ENCODE measurements at places on chromosomes 11 and 22.
A peak's percentile ranks its signal among the peaks of the same experiment; 100 is the strongest.

GRCh38 chr11:118135796-118136165 is 16.8 kb downstream of the SCN4B start:
- DNase-seq = no peak

DNA sequence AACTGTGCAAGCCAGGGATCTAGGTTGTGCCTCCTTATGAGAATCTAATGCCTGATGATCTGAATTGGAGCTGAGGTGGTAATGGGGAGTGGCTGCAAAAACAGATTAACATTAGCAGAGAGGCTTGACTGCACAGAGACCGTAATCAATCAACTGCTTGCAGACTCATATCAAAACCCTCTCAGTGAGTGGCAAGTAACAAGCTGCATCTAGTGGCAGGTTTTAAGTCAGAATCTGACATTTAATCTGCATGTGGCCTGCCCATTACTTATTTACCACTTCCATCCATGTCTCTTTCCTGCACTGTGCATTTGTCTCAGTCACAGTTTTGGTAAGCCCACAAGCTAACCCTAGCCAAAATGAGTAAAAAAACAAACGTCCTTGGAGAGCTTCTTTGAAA is 11.2 kb downstream of the C11orf58 start:
- no peak for DNase-seq

GRCh38 chr22:49867303-49868265 is 13.9 kb downstream of the ZBED4 start:
- no peak for DNase-seq

GRCh38 chr22:42869888-42870480 is 12.9 kb upstream of the ARFGAP3 start:
- no peak for DNase-seq

- DNase-seq = no peak
These were observed 25.4 kb downstream of the CREB3L1 start for GRCh38 chr11:46302866-46303265.

DNA sequence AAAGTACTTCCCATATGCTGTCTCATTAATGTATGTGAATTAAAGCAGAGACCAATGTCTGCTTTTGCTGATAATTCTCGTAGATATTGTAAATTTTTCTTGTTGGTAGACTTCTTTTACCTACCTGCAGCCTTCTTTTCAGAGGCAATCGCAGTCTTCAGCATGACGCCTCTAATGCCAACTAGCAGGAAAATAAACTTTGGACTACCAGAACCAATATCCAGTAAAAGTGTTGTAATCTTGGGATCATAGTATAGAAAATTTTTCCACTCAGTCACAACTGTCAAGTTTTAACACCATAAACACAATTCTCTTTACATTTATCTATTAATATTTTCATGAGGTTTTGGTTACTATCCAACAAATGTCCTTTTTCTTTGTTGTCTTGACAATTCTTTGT is 2.3 kb downstream of the DEPDC7 start:
- DNase-seq = no peak

GRCh38 chr22:25701056-25701780 is 40.8 kb upstream of the MYO18B start:
- no peak for DNase-seq

GRCh38 chr11:115659061-115659963 is 155.1 kb upstream of the CADM1 start:
- no peak for DNase-seq

DNA sequence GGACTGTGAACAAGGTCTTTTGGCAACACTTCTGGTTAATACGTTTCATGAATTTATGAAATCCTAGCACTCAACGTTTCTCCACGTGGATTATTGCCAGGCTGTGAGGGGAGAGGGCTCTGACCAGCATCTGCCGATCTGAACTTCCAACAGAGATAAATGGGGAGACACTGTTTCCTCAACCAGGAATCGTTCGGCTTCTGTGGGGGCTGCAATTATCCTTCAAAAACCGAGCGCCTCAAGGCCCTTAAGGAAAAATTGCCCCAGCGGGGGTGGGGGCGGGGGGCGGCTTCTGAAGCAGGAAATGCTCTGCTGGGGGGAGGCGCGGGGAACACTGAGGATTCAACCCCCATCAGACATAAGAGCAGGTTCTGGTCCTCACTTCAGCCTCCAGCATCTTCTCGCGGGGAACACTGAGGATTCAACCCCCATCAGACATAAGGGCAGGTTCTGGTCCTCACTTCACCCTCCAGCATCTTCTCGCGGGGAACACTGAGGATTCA is 155.6 kb downstream of the BRD1 start:
- DNase-seq = no peak

DNA sequence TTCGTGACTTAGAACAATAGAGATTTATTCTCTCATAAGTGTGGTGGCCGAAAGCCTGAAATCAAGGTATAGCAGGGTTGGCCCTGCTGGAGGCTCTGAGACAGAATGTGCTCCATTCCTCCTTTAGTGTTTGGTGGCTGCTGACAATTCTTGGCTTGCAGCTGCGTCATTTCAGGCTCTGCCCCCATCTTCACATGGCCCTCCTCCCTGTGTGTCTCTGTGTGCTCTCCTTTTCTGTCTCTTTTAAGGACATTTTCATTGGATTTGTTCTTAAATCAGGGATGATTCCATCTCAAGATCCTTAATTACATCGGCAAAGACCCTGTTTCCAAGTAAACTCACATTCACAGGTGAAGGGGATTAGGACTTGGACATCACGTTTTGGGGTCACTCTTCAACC is 10.2 kb upstream of the APOL6 start:
- DNase-seq = no peak

GRCh38 chr11:105000167-105000566 is 22.8 kb downstream of the CASP5 start:
- no peak for DNase-seq

DNA sequence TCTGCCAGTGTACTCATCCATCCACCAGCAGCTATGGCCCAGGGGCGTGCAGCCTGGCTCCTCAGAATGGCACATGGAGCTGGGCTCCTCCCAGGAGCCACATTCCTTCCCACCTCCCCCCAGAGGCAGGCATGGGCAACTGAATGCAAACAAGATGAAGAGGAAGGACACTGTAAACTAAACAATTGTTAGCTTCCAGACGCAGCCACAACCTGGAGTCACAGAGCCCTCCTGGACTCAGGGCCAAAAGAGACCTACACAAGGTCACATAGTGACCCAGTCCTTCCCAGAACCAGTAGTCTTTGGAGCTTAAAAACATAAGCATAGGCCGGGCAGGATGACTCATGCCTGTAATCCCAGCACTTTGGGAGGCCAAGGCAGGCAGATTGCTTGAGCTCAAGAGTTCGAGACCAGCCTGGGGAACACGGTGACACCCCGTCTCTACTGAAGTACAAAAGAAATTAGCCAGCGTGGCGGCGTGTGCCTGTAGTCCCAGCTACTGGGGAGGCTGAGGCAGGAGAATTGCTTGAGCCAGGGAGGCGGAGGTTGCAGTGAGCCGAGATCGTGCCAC is 30.7 kb upstream of the CLDN5 start:
- DNase-seq = no peak

GRCh38 chr22:20963201-20964052 is 3.6 kb upstream of the AIFM3 start:
- no peak for DNase-seq

- no peak for DNase-seq
These were observed 11.8 kb upstream of the TBCEL start for GRCh38 chr11:121012091-121012490.

GRCh38 chr22:38017939-38018885 is 33.9 kb upstream of the SOX10 start:
- no peak for DNase-seq

- no peak for DNase-seq
These were observed 27.2 kb downstream of the BMAL1 start for GRCh38 chr11:13304655-13305335.

- no peak for DNase-seq
These were observed 2.1 kb downstream of the CHRNA10 start for GRCh38 chr11:3669128-3669527.

DNA sequence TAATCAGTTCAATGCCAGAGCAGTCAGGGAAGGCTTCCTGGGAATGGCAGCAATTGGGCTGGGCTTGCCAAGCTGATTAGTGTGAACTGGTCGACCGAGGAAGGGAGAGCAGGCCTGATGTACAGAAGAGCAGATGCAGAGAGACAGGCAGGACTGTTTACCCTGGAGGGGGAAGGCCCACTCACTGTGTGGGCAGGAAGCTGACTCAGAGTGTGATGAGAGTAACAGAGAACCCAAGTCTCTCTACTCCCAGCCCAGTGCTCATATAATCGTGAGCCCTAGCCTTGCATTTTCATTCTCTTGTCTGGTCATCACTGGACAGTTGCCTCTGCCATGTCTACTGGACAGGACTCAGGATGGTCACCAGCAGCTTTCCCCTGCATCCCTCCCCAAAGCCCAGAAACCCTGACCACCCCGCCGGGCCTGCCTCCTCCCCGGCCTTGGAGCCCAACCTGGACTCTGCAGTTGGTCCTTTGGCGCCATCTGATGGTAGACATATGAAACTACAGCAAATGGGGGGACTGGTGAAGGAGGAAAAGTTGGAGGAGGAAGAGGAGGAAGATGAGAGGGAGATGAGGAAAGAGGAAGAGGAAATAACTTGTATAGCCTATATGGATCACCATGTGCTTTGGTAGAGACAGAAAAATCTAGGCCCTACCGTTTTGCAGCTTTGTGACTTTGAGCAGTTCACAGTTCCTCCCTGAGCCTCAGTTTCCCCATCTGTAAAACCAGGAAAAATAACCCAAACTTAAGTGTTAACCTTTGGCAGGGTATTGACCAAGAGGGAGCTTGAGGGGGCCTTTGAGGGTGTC is 43.4 kb upstream of the PRDM11 start:
- DNase-seq = peak; percentile 40

DNA sequence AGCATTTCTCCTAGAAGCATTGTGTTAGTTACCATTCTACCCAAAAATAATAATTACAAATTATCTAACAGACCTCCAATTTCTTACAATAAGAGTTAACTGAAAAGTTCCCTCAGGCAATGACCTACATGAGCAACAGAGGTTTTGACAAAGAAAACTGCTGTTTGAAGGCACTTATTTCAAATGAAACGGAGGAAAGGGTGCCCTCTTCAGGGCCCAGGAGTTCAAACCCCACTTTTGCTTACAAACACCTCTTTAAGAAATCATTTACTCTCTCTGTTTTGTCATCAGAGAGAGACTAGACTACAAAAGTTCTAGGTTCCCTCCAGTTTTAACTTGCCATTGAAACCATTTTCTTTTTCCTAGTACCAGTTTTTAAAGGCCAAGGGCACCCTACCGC is 56.7 kb downstream of the AMBRA1 start:
- DNase-seq = no peak

GRCh38 chr11:12762278-12762677 is 88.1 kb downstream of the TEAD1 start:
- DNase-seq = no peak

DNA sequence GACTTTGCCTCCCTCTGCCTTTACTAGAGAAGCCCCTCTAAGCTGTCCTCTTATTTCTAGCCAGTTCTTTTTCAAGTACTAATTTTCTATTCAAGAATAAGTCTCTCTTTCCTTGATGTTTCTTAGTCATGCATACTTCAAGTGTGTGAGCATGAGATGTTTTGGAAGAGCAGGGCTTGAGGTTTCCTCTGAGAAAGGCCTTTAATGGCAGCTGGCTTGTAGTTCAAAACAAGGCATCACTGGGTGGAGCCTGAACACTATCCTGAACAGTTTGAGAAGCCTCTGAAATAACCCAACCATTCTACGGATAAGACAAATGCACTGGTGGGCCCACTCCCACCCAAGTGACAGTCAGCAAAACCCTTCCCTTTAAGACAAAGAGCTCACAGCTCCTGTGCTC is 37.6 kb downstream of the CLDN25 start:
- DNase-seq = no peak

GRCh38 chr11:8100158-8100557 is 19.1 kb downstream of the TUB start:
- no peak for DNase-seq

DNA sequence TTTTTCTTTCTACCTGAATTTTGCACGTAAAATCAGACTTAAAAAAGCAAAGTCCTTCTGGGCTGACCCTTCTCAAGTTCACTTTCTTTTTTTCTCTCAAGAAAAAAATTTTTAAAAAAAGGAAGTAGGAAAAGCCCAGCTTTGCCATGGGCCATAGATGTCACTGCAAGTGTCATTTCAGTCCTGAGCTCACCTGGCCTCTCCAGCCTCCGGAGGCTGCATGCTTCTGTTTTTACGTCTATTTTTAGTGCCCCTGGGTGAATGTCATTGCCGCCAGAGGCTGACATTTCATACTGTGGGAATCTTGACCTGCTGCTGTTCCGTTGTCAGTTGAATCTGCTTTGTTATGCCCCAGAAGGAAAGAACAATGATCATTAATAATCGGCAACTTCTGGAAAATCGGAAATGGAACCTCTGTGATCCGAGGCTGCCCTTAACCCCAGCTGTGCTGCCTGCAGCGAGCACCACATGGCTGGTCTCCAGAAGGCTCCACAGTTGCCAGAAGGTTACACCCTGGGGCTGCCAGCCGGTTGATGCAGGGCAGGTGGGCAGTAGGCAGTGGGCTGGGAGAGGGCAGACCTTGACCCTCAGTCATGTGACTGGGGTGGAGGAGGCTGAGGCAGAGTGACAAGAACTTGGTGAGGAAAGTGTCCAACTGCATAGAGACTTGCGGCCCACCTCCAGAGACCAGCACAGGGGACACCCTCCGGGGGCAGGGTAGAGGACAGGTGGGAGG is 16.7 kb upstream of the MYEOV start:
- DNase-seq = no peak

DNA sequence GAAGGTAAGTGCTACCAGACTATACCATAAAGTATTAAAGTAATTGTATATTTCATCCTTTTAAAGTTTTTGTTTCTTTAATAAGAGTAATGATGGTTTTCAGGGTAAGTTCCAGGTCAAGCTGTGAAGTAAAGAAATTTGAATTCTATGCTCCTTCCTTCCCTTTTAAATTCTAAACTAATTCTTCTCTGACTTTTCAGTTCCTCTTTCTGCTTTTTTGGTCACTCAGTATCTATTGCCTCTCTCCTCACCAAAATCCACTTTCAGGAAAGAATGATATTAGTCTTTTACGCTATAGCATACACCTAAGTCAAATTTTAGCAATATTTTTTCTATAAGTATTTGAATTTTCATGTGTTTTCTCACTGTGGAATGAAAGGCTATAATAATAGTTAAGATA is 8.2 kb downstream of the MMP8 start:
- DNase-seq = no peak
